KG1 (cell line): ENCODE measurements at places on chromosomes 7 and 10.

- DNase-seq: no peak
Observed at GRCh38 chr7:80312139-80312661, 177.6 kb downstream of the GNAI1 start.

DNA sequence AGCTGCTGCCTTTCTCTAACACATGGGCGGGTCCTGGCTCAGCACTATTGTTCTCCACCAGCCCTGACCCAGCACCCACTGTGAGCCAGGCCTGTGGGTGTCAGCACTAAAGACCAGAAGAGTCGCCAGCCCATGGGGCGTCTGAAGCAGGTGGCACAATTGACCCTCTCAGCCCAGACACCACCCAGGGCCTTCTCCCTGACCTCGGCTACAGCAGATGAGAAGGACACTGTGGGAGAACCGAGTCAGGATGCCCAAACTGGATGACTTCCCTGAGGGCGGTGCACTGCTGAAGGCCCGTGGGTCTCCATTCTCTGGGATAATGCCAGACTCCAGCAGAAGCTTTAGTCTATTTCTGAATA lies 97.0 kb downstream of the MKI67 start:
- no peak for DNase-seq

DNA sequence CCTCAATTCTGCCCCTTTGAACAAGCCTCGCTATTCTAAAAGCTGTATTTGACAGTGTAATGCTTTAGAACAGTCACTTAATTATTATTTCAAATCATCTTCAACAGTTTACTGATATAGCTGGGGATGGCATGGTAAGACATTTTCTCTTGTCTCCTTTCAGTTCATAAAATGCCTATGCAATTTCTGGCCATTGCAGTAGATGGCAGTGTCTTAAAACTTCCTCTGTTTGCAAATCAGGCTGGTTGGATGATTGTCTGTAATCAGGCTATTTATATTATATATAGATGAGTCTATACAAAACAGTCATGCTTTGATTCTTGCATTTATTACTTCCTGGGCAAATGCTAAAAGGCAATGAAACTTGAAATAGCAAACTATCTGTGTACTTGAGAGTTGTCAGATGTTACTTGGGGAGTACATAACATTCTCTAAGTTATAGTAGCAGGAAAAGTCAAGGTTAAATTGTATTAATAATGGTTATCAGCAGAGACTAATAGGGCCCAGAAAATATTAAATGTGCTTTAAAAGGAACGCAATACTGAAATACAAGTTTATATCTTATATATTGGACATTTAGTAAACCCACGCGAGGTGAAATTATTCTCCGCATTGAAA lies 55.5 kb upstream of the LHFPL3 start:
- no peak for DNase-seq

DNA sequence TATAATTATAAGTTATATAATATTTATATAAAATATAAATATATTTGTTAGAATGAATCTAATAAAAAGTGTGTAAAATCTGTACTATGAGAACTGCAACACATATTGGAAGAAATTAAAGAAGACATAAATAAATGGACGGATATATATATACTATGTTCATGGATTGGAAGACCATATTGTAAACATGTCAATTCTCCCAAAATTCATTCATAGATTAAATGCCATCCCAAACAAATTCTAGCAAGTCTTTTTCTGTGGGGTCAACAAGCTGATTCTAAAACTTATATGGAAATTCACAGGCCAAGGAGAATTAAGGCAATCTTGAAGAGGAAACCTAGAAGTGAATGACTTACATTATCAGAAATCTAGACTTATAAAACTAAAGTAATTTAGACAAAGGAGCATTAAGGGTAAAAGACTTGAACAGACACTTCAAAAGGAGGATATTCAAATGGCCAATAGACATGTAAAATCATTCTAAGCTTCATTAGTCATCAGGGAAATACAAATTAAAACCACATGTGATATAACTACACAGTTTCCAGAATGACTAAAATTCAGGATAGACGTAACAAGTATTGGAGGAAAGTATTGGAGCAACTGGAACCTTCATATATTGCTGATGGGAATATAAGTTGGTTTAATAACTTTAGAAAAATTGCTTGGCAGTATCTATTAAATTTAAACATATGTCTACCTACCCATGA lies 225.9 kb downstream of the EMX2 start:
- no peak for DNase-seq

DNA sequence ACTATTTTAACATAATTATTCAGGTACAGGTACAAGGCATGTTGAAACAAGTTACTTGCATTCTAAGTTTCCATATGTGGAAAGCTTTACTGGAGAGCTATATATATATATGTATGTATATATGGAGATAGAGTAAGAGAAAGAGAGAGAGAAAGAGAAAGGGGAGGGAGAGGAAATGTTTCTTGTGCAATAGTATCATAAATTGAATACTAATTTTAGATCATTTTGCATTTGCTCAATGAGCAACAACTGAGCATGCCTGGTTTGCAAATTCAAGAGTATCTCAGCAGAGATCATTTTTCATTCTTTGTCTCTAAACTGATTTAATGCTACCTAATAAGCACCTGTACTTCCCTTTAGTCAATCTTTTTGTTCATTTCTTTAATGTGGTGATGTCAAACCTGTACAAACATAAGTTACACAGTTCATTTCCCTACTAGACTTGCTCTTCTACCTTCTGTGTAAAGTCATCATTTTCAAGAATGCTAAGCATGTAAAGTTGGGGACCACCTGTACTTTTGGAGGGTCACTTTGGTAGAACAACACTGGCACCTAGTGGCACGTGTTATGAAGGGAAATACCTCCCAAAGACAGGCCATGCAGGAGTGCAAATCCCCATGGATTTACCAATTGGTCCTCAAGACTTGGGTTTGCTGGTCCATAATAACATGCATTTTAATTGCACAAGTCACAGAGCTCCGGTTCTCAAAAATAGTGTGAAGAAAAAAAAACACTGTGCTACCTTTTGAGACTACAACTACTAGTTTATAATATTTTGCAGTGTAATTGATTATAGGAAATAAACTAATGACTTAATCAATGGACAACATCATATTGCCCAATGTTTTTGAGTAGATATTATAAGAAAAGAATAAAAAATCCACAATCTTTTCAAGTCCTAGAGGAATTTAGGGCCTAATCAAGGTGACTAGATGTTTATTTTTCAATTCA lies 431.2 kb upstream of the IGFBP3 start:
- no peak for DNase-seq

GRCh38 chr7:77403957-77404356 lies 12.2 kb downstream of the GSAP start:
- no peak for DNase-seq

DNA sequence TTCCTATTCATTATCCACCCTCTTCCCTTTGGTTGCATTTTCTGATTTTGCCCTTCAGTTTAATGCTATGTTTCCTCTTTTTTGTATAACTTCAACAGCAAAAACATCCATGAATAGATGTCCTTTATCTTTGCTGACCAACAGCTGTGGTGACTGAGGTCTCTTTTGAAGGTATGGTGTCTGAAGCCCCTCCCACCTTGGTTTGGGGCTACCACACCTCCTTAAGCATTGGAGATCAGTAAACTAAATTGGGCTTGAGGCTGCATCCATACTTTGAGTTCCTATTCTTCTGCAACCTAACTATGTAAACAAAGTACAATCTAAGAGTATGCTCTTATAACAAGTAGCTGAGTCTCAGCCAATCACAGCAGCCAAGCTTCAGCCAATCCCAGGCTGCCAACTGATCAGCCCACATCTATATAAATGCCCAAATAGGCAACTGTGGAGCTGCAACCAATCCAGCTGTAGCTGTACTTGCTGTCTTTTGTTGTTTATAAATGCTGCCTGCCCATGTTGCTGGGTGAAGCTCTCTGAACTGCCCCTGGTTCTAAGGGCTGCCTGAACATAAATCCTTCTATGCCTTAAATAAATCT lies 69.4 kb upstream of the PDLIM1 start:
- no peak for DNase-seq

- no peak for DNase-seq
Observed at GRCh38 chr10:63977329-63977923, 456.2 kb downstream of the REEP3 start.

GRCh38 chr10:127921753-127922145 lies 14.8 kb downstream of the PTPRE start:
- no peak for DNase-seq

DNA sequence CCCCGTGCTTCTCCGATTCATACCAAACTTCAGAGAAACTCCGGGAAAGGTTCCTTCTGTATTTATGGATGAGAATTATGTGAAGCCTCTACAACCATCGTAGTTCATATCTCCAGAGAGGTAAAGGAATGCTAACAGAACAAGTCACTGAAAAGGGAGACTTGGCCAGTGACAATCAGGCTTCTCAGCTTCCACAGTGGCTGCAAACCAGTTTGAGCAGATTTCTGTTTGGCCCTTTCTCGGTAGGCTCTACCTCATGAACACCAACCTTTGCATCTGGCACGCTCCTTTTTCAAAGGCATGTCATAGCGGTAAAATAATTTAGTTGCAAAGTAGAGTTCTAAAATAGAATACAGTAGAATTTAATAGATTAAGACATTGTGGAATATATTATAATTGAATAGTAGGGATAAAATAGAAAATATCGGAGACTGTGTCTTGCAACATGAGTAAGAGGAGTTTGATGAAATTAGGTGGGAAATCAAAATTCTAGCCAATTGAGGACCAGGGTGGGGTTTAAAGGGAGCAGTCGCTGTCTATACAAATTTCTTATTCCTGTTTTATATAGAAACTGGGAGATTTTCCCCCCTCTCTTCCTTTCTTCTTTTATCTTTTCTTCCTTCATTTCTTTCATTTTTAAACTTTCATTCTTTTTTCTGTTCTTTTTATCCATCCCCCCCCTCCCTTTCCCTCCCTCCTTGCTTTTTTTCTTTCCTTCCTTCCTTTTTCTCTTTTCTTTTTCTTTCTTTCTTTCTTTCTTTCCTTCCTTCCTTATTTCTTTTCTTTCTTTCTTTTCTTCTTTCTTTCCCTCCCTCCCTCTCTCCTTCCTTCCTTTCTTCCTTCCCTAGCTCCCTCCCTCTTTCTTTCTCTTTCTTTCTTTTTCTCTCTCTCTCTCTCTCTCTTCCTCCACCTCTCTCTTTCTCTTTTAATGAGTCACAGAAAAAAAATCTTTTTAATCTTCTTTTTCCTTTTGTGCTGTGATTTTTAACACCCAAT lies 161.5 kb upstream of the KLF6 start:
- DNase-seq: no peak

- DNase-seq: no peak
Observed at GRCh38 chr7:8035647-8036518, 67.3 kb downstream of the GLCCI1 start.

DNA sequence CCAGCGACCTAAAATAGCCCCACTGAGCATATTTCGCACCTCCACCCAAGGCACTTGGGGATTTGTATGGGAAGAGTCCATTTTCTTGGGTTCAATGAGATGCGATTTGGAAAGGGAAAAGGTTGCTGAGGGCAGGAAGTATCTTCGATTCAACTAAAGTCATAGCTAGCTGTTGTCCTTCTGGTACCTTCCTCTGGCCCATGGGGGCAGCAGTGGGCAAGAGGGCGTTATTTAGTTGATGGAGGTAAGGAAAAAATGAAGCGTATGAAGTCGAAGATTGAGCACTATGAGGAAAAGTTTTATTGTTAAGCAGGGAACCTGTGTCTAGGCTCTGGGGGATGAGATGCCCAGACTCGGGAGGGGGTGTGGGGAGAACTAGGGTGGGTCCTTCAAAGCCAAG lies 135.4 kb downstream of the EVX1 start:
- DNase-seq: no peak

- DNase-seq: no peak
Observed at GRCh38 chr10:33153968-33154327, 180.5 kb downstream of the NRP1 start.

DNA sequence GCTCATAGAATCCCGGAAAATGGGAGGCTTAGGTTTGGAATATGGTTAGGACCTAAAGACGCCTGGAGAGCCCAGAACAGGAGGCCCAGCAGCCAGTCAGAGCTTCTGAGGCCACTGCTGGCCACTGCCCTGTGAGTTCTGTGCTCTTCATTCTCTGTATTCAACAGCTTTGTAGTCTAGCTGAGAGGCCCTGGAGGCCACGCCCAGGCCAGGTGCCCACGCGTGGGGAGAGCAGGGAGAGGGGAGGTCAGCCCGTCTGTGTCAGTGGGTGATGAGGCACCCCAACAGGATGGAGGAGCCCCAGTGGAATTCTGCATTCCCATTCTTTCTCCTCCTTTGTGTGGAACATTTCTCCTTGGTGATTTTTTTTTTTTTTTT lies 29.1 kb downstream of the IL15RA start:
- no peak for DNase-seq

GRCh38 chr10:73650537-73651331 lies 5.1 kb downstream of the SYNPO2L start:
- DNase-seq: no peak

DNA sequence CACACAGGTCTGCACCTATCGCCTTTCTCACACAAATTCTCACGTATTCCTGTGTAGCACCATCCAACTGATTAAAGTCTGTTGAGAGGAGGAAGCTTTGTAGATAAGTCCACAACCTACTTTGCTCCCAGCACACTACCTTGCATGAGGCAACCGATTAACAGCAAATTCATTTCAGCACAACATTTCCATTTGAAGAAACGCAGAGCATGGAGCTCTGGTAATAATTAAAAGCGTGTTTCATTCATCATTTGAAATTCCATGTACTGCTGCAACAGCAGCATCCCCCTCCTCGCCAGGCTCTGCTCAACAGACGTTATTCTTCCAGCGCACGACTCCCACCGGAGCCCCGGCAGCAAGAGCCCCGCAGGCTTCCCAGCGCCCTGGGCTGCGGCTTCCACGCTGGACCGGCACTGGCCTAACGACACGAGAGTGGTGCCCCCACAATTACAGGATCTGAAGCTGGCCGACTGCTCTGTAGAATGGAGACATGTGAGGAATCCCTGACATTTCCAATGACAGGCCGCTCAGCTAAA lies 118.8 kb downstream of the DIP2C start:
- DNase-seq: no peak

DNA sequence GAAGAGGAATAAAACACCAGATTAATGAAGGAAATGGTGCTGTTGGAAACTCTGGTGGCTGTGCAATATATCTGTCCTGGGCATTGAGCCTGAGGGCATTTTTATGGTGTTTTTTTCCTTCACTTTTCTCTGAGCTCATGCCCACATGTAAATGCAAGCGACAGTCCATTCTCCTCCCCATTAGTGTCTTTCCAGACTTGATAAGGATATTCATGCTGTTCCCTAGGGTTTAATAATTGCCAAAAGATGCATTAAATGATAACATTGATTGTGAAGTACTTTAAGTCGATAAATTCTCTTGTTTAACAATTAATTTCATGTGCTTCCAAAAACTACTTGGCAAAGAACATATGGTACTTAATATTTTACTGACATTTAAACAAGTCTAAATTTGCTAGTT lies 384.7 kb downstream of the MDFIC start:
- no peak for DNase-seq

- no peak for DNase-seq
Observed at GRCh38 chr7:158525648-158526484, 61.8 kb downstream of the PTPRN2 start.
